Stimulated activated naive CD4-positive, alpha-beta T cell (primary cell): ENCODE measurements at places on chromosomes 6 and 20.

- DNase-seq, result no peak
These were observed 217.8 kb upstream of the TSHZ2 start for GRCh38 chr20:52754366-52754765.

DNA sequence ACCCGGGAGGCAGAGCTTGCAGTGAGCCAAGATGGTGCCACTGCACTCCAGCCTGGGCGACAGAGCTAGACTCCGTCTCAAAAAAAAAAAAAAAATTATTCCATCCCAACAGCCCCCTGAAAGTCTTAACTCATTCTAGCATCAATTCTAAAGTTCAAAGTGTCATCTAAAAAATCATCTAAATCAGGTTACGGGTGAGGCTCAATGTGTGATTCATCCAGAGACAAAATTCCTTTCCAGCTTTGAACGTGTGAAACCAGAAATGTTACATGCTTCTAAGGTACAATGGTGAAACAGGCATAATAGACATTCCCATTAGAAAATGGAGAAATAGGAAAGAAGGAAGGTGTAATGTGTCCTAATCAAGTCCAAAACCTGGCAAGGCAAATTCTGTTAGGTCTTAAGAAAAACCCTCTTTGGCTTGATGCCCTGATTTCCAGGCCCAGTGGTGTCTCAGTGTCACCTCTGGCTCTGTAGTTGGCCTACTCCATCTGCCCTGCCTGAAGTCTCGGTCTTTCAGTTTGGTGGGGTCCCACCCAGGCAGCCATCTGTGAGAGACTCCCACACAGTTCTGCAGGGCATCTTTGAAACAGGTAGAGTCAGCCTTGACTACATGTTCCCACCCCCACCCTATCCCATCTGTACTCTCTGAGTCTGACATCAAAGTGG is 43.5 kb downstream of the HFE start:
- DNase-seq, result no peak

DNA sequence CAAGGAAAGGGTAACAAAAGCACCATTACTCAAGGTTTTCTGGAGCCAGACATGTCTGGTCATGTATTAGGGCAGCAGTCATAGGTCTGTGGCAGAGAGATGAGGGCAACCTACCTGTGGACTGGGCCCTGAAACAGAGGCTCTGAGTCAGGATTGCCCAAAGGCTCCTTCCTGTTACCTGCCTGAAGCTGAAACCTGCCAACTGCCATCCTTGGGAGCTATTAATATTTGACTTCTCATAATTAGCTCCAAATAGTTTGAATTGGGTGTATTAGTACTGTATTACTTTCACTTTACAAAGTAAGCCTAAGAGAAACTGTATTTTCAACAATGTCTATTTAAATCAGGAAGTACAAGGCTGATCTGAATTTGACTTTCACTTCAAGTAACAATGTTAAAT is 72.0 kb upstream of the TBX18 start:
- no peak for DNase-seq

DNA sequence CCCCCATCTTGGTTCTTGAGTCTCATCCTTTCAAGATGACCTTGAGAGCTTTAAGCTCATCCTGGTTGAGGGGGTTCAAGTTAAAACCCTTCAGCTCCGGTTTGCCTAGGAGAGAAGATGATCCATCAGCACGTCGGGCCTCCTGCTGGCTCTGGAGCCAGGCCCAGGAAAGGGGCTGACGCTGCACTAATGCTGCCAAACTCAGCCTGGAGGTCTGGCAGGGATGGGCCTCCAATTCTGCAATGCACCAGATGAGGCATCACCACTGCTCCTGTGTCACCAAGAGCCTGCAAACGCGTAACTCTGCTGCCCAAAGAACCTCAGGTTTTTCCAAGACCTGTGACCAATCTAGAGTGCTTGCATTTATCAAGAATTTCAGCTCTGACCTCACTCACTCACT is 6.1 kb downstream of the PDRG1 start:
- DNase-seq, result no peak

- no peak for DNase-seq
These were observed 81.4 kb upstream of the CDH4 start for GRCh38 chr20:61170496-61171320.

GRCh38 chr6:93079061-93079460 is 340.3 kb downstream of the EPHA7 start:
- no peak for DNase-seq

- DNase-seq, result no peak
These were observed 10.7 kb downstream of the MAPK14 start for GRCh38 chr6:36038120-36038876.

DNA sequence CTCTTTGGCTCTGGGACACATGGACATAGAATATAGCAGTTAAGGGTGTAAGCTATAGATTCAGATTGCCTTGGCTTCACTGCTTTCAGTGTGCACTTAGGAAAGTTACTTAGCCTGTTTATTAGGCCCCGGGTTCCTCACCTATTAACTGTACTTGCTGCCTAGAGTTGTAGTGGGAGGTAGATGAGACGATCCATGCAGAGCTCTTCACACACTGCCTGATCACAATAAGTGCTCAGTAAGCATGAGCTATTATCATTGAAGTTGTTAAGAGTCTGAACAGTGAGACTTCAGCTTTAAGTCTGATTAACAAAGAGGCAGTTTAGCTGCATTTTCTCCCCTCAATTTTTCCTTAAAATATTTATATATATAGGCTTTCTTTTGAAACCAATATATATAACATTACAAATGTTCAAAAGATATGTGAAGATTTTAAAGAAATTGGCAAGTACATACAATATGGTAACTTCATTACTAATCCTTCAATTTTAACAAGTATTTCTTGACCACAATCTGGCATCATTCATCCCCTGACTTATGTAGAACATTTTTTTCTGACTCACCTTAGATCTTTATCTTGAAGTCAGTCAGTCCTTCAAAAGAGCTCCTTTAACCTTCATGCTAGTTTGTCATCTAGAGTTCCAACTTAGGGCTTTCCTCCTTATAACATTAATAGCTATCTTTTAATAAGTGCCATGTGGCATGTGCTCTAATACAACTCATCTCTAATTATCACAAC is 20.5 kb upstream of the SUPT3H start:
- no peak for DNase-seq

DNA sequence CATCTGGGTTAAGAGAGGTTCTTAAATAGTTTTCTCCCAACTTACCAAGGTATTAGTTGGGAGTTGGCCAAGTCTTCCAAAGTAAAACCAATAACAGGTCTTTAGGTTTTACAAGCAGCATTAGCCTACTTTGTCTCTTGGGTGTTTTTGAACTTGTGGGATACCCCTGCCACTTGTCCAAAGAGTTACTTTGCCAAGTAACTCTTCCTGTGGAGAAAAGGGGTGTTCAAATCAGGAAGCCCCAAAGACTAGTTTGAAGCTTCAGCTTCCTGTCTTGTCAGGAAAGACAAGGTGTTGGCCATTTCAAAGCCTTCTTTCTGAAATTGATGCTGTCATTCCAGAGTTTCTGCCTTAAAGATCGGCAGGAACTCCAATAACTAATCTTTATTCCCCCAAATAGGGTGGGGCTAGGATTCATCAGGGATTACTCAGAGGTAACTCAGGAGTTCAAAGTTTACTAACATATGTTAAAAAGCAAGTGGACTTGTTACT is 822 bp downstream of the RAB22A start:
- no peak for DNase-seq

DNA sequence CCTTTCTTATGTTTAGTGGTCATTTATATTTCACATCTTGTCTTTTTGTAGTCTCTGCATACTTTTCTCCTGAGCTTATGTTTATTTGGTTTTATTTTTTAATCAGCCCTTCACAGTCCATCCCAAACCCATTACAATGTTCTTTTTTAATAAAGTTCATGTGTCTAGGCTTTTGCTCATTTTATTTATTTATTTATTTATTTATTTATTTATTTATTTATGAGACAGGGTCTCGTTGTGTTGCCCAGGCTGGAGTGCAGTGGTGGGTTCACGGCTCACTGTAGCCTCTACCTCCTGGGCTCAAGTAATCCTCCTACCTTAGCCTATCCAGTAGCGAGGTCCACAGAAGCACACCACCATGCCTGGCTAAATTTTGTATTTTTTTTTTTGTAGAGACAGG is 3.1 kb downstream of the COQ3 start:
- no peak for DNase-seq

GRCh38 chr20:21397341-21398108 is at the start of gene NKX2-4:
NKX2-4 (minus strand) TSS chr20:21397526; CDS start chr20:21397399, 127 bp downstream.
- no peak for DNase-seq

DNA sequence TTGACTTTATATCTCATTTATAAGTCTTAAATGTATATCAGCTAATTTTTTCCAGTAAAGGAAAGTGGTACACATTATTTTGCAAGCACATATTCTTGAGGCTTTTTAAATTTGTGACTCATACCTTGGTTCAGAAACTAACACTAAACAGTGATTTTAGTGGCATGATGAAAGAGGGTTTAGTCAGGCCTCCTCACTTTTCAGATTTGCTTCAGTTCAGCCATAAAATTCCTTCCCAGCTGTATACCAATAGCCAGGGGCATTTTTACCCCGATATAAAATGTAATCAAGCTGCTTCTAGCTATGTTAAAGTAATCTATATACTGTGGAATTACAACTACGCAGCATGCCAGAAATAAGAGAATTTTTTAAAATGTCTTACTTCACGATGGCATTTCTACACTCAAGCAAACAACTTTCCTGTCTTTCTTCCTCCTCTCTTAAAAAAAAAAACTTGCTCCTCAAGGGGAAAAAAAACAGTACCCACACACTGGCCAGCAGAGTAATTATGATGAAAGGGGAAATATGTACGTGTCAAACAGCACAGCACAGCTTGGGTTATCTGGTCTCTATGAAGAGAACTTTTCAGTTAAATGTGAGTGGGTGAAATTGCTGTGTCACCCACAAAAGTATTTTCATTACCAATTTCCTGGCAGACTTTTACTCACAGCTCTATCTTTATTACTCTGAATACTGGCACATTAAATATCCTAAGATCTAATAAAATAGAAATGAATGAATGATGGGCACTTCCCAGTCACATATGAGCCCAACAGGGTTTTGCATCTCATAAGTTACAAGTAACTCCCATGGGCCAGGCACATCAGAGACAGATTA is 244.8 kb upstream of the TENT5A start:
- no peak for DNase-seq

GRCh38 chr6:3383525-3383924 is 73.3 kb downstream of the SLC22A23 start:
- no peak for DNase-seq

- no peak for DNase-seq
These were observed 8.9 kb upstream of the SOX12 start for GRCh38 chr20:316316-317068.

DNA sequence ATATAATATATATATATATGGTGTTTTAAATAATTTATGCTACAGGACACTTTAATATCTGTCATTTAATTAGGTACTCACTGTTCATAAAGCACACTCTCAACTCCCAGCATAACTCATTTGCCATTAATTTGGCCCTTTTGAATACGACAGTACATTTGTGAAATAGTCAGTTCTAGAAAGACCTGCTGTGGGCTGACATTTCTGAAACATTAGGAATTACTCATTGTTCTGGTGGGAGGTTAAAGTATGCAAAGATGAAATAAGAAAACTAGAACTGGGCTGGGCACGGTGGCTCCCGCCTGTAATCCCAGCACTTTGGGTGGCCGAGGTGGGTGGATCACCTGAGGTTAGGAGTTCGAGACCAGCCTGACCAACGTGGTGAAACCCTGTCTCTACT is 497.5 kb downstream of the UTRN start:
- DNase-seq, result no peak

DNA sequence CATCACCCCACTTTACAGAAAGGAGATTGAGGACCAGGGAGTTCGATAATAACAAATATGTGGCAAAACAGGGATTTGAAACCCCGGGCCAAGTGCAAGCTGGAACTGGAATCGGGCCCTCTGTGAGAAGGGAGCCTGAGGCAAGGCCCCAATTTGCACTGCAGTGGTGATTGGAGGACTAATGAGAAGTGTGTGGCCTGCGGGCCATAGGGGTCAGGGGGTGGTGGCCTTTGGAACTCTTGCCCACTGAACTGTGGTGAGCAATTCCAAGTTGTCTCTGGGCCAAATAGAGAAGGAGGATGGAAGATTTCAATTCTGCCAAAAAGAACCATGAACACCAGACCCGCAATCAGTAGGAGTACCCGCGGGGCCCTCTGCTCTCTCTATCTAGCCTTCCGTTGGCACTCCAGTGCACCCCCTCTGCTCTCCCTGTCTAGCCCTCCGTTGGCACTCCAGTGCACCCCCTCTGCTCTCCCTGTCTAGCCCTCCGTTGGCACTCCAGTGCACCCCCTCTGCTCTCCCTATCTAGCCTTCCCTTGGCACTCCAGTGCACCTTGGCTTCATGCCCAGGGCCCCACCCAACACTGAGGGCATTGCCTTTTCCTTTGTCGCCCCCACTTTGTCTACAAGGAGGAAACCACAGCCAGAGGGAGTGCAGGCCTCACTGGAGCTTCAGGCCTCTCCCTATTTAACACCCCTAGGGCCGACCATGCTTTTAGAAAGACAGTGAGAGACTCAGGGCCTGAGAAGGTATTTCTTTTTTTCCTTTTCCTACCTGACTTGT is 6.0 kb upstream of the PTPRA start:
- DNase-seq, result no peak

DNA sequence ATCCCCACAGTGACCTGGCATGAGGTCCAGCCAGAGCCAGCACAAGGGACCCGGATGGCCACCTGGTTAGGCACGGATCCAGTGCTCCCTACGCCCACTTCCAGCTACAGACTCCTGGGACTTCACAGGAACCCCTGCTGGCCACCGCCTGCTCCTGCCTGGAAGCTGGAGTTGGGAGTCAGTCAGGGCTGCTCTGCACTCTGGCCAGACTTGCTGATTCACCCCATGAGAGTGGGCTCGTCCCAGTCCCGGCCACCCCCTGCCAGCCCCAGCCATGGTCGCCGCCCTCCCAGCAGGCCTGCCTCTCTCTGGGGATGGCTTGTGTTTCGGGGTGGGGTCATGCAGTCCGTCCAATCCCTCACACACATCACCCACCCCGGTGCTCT is 125.8 kb downstream of the DLL1 start:
- no peak for DNase-seq

- peak; percentile 23 for DNase-seq
These were observed 631 bp downstream of the MDGA1 start for GRCh38 chr6:37696841-37697662.

DNA sequence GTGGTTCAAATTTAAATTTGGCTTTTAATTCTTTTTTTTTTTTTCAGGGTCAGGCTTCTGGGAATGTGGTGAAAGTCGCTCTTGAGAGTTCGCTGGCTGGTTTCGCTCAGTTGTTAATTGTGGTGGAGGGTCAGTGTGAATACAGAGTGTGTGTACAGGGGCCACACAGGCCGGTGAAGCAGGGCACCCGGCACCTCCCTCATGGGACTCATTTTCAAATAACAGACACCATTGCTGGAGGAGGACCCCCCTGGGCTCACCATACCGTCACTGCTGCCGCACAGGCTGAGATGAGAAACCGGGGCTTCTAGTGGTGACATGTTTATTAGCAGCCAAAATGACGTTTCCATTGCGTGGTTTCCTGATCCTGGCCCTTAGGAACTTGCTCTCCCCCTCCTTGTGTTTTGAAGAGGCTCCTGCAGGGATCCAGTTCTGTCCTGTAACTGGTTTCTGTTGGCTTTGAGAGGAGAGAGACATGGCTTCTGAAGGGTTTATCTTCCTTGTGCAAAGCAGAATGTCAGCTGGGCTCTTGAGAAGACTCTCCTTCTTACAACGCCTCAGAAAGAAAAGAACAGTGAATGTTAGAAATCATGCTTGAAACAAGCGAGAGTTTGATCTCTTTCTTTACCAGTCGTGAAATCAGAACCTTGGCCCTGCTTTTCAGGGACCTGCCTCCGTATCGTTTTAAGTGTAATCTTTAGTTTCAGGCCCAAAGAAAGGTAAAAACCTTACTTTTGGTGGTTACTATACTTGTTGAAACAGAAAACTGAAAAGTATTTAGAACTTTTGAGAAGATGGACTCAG is 37.8 kb downstream of the DUSP22 start:
- no peak for DNase-seq

- DNase-seq, result no peak
These were observed 90.9 kb downstream of the SCAF8 start for GRCh38 chr6:154824076-154824475.
